ENCODE measurements at places on chromosomes 3 and 15.

DNA sequence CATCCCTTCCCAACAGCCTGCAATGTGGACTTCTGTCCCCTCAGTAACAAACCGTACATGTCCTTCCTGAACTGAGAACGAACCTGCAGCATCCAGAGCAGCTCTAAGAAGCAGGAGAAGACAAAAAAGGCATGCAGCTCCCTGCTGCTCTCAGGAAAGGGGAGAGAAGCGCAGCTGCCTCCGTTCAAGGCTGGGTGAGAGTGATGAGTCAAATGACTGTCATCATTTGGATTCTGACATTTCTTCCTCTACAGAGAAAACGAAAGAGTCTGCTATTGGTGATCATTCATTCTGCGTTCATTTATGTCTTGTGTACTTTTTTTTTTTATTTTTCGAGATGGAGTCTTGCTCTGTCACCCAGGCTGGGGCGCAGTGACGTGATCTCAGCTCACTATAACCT lies 677.8 kb downstream of the FHIT start:
- DNase-seq = no peak

DNA sequence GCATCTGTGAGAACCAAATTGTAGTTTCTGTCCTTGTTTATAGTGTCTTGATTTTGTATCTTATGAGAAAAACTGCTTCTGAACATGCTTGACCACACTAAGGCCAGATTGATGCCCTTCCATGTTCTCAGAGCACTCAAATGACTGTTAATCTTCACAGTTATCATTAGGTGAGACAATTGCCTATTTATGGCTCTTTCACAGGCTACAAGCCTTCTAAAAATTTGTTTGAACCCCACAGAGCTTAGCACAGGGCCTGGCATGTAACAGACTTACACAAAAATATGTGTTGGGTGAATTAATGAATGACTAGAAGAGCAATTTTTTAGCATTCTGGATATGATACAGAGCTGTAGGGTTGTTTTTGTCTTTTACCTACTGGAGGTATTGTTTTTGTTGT lies 43.1 kb downstream of the BTLA start:
- DNase-seq = no peak

DNA sequence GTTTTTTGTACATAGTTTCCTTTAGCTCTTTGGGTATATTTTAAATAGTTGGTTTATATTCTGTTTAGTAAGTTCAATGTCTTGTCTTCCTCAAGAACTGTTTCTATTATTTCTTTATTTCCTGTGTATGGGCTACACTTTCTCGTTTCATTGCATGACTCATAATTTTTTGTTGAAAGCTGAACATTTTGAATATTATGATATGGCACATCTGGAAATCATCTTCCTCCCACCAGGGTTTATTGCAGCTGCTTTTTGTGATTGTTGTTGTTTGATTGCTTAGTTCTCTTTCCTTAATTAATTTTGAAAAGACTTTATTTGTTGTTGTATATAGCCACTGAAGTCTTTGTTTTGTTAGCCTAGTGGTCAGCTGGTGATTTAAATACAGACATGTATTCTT lies 43.8 kb downstream of the LSM3 start:
- no peak for DNase-seq

DNA sequence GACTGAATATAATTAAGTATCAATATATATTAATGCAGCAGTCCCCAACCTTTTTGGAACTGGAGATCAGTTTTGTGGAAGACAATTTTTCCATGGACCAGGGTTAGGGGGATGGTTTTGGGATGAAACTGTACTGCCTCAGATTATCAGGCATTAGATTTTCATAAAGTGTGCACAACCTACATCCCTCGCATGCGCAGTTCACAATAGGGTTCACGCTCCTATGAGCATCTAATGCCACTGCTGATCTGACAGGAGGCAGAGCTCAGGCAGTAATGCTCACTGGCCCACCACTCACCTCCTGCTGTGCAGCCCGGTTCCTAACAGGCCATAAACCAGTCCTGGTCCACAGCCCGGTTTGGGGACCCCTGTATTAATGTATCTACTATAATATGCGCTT lies 95.6 kb downstream of the ULK4 start:
- DNase-seq = no peak

DNA sequence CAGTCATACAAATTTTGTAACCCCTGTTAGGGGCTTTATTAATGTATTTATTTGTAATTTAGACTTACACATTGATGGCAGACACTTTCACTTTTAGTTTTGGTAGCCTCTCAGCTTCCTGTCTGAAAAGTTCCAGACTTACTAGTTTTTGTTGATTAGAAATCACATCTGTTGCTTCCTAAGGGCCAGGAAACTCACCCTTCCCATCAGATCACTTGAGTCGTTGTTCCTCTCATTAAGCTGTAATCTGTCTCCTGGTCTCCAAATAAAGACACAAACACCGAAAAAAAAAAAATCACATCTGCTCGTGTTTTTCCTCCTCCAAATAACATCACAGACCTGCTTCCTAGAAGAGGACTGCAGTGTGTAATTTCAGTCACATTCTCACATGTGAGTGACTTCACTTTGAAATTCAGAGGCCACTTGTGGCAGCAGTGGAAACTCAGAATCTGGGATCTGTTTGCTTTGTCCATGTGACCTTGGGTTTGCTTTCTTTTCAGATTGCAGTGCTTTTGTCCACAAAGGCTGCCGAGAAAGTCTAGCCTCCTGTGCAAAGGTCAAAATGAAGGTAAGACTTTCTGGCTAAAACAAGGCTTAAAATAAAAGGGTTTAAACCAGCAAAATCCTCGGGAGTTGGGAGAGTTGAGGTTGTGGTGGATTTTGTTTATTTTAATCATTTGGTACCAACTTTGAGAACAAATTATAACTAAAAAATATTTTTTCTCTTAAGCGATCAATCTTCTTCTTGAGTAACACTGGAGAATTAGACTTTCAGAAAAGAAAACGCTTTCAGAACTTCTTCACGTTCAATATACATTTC lies 87.0 kb downstream of the KLHL25 start:
- DNase-seq = no peak

DNA sequence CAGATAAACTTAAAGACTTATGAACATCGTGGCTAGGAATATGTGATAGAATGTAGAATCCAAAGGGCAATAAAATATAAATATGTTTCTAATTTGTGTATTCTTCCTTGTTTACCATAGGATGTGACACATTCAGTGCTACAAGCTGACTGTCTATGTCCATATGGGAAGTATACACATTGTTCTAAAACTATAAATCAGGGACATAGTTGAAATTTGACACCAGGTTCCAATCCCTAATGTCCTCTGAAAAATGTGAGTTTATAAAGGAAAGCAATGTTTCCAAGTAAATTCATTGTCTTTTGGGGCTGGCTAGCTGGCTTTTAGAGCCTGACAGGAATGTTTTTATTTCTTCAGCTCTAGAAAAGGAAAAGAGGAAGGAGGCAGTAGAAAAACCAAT lies 273.6 kb downstream of the CNTN4 start:
- no peak for DNase-seq

DNA sequence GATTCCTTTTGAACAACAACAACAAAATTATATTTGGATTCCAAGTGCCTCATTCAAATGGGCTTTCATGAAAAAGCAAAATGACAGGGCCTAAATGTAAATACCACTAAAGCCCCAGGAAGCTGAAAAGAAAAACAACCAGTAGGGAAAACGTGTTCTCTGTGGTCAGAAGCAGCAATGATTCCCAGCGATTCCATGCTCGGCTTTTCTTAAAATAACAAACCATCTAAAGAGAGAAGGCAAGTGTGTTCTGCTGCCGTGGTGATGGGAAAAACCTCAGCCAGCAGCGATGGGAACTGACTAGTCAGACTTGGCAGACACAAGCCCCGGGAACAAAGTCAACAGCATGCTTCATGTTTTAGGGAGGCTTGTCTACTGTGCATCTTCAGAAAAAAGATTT lies 153.6 kb downstream of the TNIK start:
- no peak for DNase-seq

DNA sequence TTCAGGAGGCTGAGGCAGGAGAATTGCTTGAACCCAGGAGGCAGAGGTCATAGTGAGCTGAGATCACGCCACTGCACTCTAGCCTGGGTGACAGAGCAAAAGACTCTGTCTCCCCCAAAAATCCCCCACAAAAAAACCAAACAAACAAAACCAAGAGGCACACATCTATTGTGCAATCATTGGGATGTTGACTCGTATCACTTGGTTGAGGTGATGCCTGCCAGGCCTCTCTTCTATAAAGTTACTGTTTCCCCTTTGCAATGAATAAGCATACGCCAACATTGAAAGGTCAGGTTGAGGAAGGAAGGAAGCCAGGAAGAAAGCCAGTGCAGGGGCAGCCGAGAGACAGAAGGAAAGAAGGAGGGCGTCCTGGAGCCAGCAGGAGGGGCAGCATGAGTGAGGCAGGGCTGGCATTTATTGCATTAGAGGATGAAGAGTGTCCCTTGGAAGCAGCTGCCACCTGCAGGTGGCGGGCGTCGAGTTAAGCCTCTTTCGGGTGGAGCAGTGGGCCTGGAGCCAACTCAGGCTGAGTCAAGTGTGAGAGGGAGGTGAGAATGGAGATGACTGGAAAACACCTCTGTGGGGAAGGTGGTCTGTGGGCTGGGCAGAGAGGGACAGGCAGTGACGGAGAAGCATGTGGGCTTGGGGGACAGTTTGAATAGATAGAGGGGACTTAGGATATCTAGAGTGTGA lies 8.3 kb upstream of the CSPG4 start:
- DNase-seq = no peak

DNA sequence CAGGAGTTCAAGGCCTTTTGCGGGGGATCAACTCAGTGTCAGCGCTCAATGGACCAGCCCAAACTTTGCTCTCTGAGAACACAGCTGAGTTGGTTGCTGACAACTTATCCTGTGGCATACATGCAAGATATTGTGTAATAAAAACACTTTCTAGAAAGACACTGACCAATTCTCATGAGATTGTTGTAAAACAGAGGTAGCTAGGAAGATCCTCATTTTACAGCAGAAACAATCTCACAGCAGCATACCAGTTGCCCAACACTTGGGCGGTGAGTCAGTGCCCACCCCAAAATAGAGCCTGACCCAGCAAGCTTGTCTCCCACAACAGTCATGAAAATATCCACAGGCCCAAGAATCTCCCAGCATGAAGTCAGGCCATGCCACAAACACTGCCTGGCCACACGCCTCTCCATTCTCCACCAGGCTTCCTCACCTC lies 18.2 kb downstream of the KLHL6 start:
- no peak for DNase-seq

DNA sequence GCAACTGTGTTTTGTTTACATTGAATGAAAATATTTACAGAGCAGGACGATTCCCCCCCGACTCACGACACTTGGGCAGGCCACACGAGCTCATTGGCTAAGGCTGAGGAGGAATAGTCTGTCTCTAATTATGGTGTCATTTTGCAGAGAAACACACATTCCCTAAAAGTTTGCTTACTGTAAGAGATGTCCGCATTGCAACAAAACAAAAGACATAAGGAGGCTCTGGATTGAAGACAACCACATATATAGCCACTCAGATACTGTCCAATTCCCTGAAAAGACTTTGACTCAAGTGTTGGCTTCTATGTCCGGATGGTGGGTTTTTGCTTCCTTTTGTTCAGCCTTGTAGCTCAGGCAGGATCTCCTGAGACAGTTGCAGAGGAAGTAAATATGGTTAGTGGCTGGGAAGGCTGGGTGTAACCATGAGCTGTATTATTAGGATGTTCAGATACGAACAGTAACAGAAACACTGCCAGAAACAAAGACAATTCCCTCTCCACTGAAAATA lies 170.4 kb downstream of the KLHL25 start:
- no peak for DNase-seq

GRCh38 chr3:141346418-141346817 lies 21.9 kb upstream of the ZBTB38 start:
- DNase-seq = no peak

Data from effector CD8-positive, alpha-beta T cell (primary cell).